ENCODE measurements at places on chromosomes 3 and 15. TPM values are rescaled to one million over a fixed set of nuclear protein-coding genes. Genes with fewer than 3 reads are reported as not detected.

Gene GUCA1C
- total RNA-seq: not detected

Gene SAXO2
- 0.25 TPM for total RNA-seq

Gene OSBPL10
- 6.7 TPM for total RNA-seq

Gene TM4SF1
- 299 TPM for total RNA-seq

Gene MFGE8
- 217 TPM for total RNA-seq

Gene ZBTB47
- total RNA-seq: 22.3 TPM

Data from fibroblast of the aortic adventitia (primary cell).